Naive thymus-derived CD4-positive, alpha-beta T cell (primary cell): ENCODE measurements at places on chromosomes 6 and 20. TPM values are rescaled to one million over a fixed set of nuclear protein-coding genes. Genes with fewer than 3 reads are reported as not detected.

DNA sequence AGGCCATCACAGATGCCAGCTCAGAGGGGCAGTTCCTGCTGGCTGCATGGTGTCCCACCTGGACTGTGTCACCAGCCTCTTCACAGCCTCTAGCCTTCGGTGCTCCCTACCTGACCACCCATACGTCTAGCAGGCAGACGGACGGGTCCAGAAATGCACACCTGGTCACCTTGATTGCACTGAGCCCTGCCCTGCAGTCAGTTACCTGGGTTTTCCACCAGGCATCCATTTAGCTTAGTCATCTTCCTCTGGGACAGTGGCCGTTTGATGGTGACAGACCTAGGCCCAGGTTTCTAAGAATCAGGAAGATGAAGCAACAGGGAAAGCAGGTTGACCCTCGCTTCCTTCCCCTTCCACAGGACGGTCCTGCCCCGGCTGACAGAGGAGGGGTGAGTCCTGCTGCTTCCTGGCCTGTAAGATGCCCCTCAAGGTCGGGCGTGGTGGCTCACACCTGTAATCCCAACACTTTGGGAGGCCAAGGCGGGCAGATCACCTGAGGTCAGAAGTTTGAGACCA, 9.8 kb upstream of the BPI start:
- no peaks in the 10 kb centered on the region for H3K4me1 ChIP-seq
- H3K27ac ChIP-seq, result no peak overlapping the region
- no peaks in the 10 kb centered on the region for H3K27me3 ChIP-seq
- H3K4me3 ChIP-seq, result no peak overlapping the region

GRCh38 chr6:100456908-100457235, 7.8 kb downstream of the SIM1 start:
- DNase-seq, result no peak
- peaks cover 8% of the 10 kb centered on the region for H3K4me1 ChIP-seq
- no peaks in the 10 kb centered on the region for H3K36me3 ChIP-seq
- H3K27me3 ChIP-seq, result peaks cover 30% of the 10 kb centered on the region
- H3K27ac ChIP-seq, result no peak overlapping the region
- no peak overlapping the region for H3K4me3 ChIP-seq

DNA sequence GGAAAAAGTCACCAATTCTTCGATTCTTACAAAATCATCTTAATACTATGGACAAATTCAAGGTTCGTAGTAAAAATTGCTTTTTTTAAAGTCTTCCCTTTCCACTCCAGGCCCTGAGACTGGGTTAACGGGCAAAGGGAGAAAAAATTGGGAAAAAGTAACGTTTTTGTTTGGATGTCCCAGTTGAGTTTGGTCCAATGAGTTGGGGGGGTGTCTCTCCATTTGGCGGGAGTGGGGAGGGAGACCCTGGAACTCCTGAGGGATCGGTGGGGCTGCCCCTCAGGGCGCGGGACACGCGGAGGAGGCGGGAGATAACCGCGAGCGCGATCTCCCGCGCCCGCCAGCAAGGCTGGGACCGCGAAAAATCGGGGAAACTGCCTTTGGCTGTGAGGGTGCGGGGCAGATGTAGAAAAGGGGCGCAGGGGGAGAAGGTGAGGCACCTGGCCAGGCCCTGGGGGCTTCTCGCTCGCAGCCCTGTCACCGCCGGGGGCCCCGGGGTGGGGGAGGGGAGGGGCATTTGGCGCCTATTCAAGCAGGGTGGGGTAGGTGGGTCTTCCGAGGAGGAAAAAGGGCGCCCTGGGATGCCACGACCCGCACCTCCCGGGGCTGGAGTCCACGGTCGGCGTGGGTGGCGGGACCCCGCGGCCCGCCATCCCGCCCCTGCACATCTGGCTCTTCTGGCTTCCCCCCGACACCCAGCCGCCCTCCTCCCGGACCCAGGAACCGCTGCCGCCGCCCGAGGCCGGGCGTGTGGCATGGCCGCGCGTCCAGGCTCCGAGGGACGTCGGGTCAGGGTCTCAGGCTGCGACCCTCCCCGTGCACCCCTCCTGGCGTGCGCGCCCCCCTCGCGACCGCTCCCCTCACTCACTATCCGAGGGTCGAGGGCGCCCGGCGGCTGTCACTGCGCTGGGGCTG, 595 bp downstream of the FBXO5 start:
- H3K4me1 ChIP-seq, result peaks cover 20% of the 10 kb centered on the region
- H3K27me3 ChIP-seq, result no peaks in the 10 kb centered on the region
- no peaks in the 10 kb centered on the region for H3K36me3 ChIP-seq
- H3K4me3 ChIP-seq, result peak overlapping the region; percentile 94
- no peak for DNase-seq

- no peaks in the 10 kb centered on the region for H3K4me1 ChIP-seq
- no peak for DNase-seq
- H3K27me3 ChIP-seq, result no peaks in the 10 kb centered on the region
- no peak overlapping the region for H3K27ac ChIP-seq
These were observed 97.9 kb downstream of the ZDHHC14 start for GRCh38 chr6:157478926-157479325.

DNA sequence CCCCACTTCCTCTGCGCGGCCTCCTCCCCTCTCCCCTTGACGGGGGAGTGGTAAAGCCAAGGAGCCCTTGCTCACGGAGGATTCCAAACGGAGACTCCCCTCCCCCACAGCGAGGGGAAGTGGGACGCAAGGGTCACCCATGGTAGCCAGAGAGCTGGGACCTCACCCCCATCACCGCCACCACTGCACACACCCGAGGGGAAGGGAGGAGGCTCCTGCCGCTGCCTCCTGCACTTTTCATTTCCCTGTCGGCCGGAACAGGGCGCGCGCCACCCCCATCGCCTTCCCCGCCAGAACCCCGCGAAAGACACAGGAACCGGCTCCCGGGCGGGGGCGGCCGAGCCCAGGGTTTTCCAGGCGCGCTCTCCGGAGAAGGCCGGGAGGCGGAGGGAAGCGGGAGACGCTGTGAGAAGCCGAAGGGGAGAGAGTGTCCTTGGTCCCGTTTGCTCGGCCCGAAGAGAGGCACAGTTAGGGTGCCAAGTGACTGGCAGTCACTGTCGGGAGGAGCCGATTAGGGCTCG, 789 bp downstream of the CCND3 start:
- DNase-seq, result no peak
- H3K36me3 ChIP-seq, result peaks cover 10% of the 10 kb centered on the region
- peak overlapping the region; percentile 76 for H3K27ac ChIP-seq
- peak overlapping the region; percentile 68 for H3K4me3 ChIP-seq

GRCh38 chr20:36391456-36391855, 85.3 kb downstream of the DLGAP4 start:
- no peaks in the 10 kb centered on the region for H3K4me1 ChIP-seq
- no peaks in the 10 kb centered on the region for H3K36me3 ChIP-seq
- no peak overlapping the region for H3K27ac ChIP-seq
- no peak overlapping the region for H3K4me3 ChIP-seq

Gene NMBR
- total RNA-seq, result not detected

Gene L3MBTL3
- total RNA-seq, result 38.7 TPM

GRCh38 chr6:151160929-151161757, 78.6 kb upstream of the AKAP12 start:
- no peak overlapping the region for H3K27ac ChIP-seq
- no peaks in the 10 kb centered on the region for H3K4me1 ChIP-seq
- no peak overlapping the region for H3K4me3 ChIP-seq

GRCh38 chr6:42331019-42331418, 113.4 kb upstream of the MRPS10 start:
- H3K4me3 ChIP-seq, result no peak overlapping the region
- no peaks in the 10 kb centered on the region for H3K36me3 ChIP-seq
- peaks cover 4% of the 10 kb centered on the region for H3K4me1 ChIP-seq

DNA sequence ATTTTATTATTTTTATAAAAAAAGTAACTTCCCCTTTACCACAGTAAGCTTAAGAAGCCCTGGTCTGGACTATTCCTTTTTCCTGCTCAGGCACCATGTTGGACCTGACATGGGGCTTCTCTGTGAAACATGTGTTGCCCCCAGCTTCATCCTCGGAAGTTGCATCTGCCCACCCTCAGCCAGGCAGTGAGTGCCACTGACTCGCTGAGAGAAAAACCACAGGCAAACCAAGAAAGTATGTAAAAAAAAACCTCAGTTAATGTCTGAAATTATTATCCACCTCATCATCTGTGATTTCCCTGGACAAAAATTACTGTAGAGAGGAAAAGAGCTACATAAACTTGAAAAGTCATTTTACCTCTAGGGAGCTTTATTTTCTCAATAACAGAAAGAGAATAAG, 109.9 kb upstream of the MCHR2 start:
- no peaks in the 10 kb centered on the region for H3K36me3 ChIP-seq
- no peaks in the 10 kb centered on the region for H3K4me1 ChIP-seq
- H3K4me3 ChIP-seq, result no peak overlapping the region
- no peak overlapping the region for H3K27ac ChIP-seq
- H3K27me3 ChIP-seq, result no peaks in the 10 kb centered on the region

Gene GMPR
- 2.1 TPM for total RNA-seq

Gene TFAP2D
- not detected in 2 replicates for total RNA-seq

Gene HS3ST5
- total RNA-seq, result not detected

Gene CAGE1
- 0.16 TPM for total RNA-seq

- H3K4me1 ChIP-seq, result no peaks in the 10 kb centered on the region
- no peak overlapping the region for H3K27ac ChIP-seq
- no peak overlapping the region for H3K4me3 ChIP-seq
These were observed 48.9 kb downstream of the HDDC2 start for GRCh38 chr6:125252891-125253290.

- DNase-seq, result no peak
- H3K36me3 ChIP-seq, result peaks cover 71% of the 10 kb centered on the region
- no peaks in the 10 kb centered on the region for H3K27me3 ChIP-seq
- no peaks in the 10 kb centered on the region for H3K4me1 ChIP-seq
These were observed 29.1 kb downstream of the NDUFAF5 start for GRCh38 chr20:13813910-13814309.

DNA sequence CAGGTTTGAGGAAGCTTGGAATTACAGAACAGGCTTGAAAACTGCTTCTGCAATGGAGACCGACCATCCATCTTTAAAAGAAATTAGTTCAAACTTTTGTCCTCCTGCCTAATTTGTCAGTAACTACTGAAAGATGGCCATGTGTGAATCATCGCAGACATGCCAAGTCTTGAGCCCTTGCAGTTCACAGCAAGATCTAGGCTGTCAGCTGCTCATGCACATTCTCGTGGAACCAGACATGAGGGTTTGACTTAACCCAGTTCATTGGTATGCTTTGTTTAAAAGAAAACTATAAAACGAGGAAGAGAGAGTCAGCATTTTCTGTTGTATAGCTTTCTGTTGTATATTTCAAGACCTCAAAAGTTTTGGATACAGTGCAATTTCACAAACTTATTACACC, 74.0 kb upstream of the SAMD5 start:
- no peaks in the 10 kb centered on the region for H3K36me3 ChIP-seq
- DNase-seq, result no peak
- no peak overlapping the region for H3K27ac ChIP-seq

Gene PHACTR1
- 43.1 TPM for total RNA-seq

Gene SLC32A1
- 0.19 TPM for total RNA-seq

DNA sequence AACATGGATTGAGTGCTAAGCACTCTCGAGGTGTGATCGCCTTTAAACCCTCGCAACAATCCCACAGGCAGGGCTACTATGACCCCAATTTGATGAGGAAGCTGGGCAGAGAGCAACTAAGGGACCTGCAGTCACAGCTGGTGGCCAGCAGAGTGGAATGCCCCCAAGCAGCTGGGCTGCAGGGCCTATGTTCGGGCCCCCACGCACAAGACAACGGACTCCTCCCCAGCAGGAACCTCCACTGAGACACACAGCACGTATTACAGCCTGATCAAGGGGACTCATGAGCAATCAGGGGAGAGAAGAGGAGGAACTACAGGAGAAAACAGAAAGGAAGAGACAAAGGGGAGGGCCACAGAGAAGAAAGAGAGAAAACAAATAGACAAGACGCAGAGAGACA, 21.7 kb downstream of the CST7 start:
- no peaks in the 10 kb centered on the region for H3K4me1 ChIP-seq
- peaks cover 46% of the 10 kb centered on the region for H3K36me3 ChIP-seq
- no peak overlapping the region for H3K4me3 ChIP-seq
- no peaks in the 10 kb centered on the region for H3K27me3 ChIP-seq
- no peak for DNase-seq

DNA sequence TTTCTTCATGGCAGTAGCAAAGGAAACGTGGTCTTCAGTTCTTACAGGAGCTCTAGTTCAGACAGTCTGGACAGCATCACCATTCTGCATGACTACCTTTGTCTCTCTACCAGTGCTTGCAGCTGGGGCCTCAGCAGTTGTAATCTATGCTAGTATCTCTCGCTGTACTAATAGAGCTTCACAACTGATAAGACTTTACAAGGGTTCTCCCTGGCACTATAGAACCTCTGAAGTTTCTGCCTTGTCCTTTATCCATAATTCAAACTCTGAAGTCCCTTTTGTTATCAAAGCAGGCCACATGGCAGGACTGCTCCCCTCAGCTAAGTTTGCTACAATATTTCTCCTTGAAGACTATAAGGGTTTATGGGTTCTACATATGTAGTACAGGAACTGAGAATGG, 842.1 kb upstream of the ADGRB3 start:
- no peaks in the 10 kb centered on the region for H3K4me1 ChIP-seq
- H3K27ac ChIP-seq, result no peak overlapping the region
- H3K27me3 ChIP-seq, result no peaks in the 10 kb centered on the region
- no peak overlapping the region for H3K4me3 ChIP-seq

Gene CST4
- total RNA-seq, result not detected in 2 replicates

GRCh38 chr6:25035512-25036435, 100.0 kb upstream of the RIPOR2 start:
- H3K36me3 ChIP-seq, result no peaks in the 10 kb centered on the region
- H3K4me1 ChIP-seq, result peaks cover 45% of the 10 kb centered on the region
- H3K4me3 ChIP-seq, result peak overlapping the region; percentile 56
- no peak for DNase-seq

Gene EPPIN
- total RNA-seq, result not detected

GRCh38 chr6:26064619-26065257, 22.5 kb upstream of the HFE start:
- DNase-seq, result peak; percentile 38
- H3K4me3 ChIP-seq, result no peak overlapping the region
- no peaks in the 10 kb centered on the region for H3K4me1 ChIP-seq
- no peaks in the 10 kb centered on the region for H3K27me3 ChIP-seq
- no peaks in the 10 kb centered on the region for H3K36me3 ChIP-seq

DNA sequence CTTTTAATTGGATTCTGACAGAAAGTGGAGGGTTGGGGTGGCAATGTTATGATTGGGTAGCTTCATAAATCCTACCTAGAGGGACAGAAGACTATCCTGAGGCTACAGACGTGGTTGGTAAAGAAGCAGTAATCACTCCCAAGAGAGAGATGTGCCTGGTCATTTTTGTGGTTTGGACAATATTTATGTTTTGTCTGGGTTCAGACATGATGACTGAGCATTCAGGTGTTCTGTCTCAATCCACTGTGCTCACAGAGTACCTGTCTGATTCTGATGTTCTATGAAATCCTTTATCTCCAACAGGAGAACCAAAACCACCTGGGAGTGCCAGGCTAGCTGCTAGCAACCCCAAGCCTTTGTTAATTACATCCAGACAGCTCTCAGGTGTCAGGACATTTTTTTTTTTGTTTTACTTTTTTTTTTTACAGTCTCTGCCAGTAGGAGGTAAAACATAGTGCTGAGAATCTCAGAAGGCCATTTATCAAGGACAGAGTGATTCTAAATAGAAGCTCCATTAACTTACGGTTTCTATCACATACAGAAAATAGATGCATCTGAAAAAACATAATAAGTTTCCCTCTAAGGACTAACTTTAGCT, 1.6 kb upstream of the HLA-DQA1 start:
- DNase-seq, result no peak
- H3K4me3 ChIP-seq, result no peak overlapping the region
- H3K27ac ChIP-seq, result no peak overlapping the region
- H3K36me3 ChIP-seq, result no peaks in the 10 kb centered on the region

Gene SLC26A8
- not detected for total RNA-seq
